Colonic mucosa (tissue), 4 donors: ENCODE measurements at places on chromosomes 1 and 21. TPM values are rescaled to one million over a fixed set of nuclear protein-coding genes. Genes with fewer than 3 reads are reported as not detected.

The STUM gene
- 1.0 TPM for total RNA-seq

The PGLYRP3 gene
- total RNA-seq, result not detected

The LMX1A gene
- total RNA-seq, result 0.64 TPM

The RXRG gene
- 0.74 TPM for total RNA-seq

DNA sequence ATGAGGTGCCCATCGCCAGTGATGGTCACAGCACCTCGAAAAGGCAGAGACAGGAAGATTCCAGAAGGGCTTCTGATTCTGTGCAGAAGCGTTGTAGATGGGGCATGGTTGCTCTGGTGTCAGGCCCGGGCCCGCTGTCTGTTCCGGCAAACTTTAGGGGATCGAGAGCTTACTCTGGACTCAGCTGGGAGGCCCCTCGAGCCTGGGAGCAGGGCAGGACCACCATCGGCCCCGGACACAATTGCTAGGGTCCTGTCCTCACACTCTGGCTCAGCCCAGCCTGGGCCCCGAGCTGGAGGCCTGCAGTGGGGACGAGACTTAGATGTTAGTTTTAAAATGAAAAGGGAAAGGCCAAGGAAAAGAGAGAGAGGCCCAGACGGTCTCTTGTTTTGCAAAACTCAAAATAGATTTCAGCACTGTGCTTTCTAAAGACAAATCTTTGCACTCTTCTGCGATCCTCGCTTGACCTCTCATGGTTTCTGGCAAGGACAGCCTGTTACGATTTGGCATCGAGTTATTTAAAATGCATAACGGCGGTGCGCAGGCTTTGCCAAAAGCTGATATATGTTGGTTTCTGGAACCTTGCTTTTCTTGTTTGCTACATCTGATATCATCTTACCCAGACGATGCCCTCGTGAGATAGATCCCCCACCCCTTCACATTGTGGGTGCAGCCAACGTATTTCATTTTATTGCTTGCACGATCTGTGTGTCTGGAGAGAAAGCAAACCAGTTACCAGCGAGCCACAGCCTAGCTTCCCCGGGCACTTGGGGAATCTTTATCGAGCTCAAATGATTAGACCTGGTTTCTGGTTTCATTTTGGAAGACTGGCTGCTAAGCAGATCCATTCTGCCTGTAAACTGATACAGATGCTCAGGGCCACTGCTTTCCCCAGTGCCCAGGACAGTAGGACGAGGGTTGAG lies 58.0 kb downstream of the PRDM16 start:
- H3K4me1 ChIP-seq, result no peaks in the 10 kb centered on the region
- H3K27me3 ChIP-seq, result no peaks in the 10 kb centered on the region

GRCh38 chr1:5191470-5191869 lies 537.1 kb downstream of the AJAP1 start:
- no peaks in the 10 kb centered on the region for H3K36me3 ChIP-seq
- H3K27ac ChIP-seq, result no peak overlapping the region
- no peak overlapping the region for H3K4me3 ChIP-seq
- H3K27me3 ChIP-seq, result no peaks in the 10 kb centered on the region
- no peak for DNase-seq
- H3K4me1 ChIP-seq, result no peaks in the 10 kb centered on the region

DNA sequence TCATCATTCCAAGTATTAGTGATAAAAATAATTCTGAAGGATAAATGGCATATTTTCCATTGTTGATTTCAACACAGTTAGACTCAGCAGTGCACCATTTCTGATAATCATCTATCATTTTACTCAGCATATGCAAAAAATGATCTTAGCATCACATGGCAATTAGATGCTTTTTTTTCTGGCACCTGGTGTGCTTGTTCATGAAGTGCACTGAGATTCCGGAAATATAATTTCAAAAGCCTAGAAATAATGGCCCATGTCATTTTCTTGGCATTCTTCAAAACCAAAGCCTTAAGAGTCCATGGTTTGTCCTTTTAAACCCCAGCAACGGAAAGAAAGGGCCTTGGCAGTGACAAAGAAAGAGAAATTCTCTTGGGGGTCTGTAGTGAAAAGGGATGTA lies 278.8 kb downstream of the KIF26B start:
- no peaks in the 10 kb centered on the region for H3K36me3 ChIP-seq

- H3K27me3 ChIP-seq, result no peaks in the 10 kb centered on the region
- H3K36me3 ChIP-seq, result no peaks in the 10 kb centered on the region
- H3K4me3 ChIP-seq, result no peak overlapping the region
- peak; percentile 75 for DNase-seq
- H3K27ac ChIP-seq, result no peak overlapping the region
- H3K4me1 ChIP-seq, result no peaks in the 10 kb centered on the region
Measured at GRCh38 chr1:147641695-147642592, 28.4 kb downstream of the ACP6 start.

DNA sequence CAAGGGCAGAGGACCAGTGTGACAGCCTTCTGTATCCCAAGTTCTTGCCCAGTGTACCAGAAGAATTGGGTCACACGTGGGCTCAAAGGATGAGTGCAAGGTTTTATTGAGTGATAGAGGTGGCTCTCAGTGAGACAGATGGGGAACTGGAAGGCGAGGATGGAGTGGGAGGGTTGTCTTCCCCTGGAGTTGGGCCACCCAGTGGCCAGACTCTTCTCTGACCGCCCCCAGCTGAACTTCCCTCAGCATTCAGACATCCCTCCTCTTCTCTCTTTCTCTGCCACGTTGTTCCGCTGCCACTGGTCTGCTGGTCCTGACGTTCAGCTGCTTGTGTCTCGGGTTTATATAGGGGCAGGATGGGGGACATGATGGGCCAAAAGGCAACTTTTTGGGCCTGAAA lies 150.1 kb upstream of the IVNS1ABP start:
- no peaks in the 10 kb centered on the region for H3K4me1 ChIP-seq
- H3K27me3 ChIP-seq, result no peaks in the 10 kb centered on the region
- no peak overlapping the region for H3K27ac ChIP-seq
- H3K4me3 ChIP-seq, result no peak overlapping the region
- DNase-seq, result no peak
